ENCODE measurements at places on chromosomes 6 and 20. TPM values are rescaled to one million over a fixed set of nuclear protein-coding genes. Genes with fewer than 3 reads are reported as not detected.

Gene VARS2
- total RNA-seq, result 15.1 TPM

Gene TXLNB
- total RNA-seq, result 0.32 TPM

Gene LHFPL5
- total RNA-seq, result not detected

Gene COX4I2
- not detected for total RNA-seq

Gene MUC21
- not detected for total RNA-seq

Gene SNAP25
- 8.6 TPM for total RNA-seq

Gene HCK
- not detected for total RNA-seq

Gene LRRC1
- 17.7 TPM for total RNA-seq

Data from fibroblast of villous mesenchyme (primary cell).